ENCODE measurements at places on chromosomes 3 and 15.

GRCh38 chr3:107752202-107752990, 229.6 kb downstream of the BBX start:
- peak; percentile 34 for DNase-seq

DNA sequence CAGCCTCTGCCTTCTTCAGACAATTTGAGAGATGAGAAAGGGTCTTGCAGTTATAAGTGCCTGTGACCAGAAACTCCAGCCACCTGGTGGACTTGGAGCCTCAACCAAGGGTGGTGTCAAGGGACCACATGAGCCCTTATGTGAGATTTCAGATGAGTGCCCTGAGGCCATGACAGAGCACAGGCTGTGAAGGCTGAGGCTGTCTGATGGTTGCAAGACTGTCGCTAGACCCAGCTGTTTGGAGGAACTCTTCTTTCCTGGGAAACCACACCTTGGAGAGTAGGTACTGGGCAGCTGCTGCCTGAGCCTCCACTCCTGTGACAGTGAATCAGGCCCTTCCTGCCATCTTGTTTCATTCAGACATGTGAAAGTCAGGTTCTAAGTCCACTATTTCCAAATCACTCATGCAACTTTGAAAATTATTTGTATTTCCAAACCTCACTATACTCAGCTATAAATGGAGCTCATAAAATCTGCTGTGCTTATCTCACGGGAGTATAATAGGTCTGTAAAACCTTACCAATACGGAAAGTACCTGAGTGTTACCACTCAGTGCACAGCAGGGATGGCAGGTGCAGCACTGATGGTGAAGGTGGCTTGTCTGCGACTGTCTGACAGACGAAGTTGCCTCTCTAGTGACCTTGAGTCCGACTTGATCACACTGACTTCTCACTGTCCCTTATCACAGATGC, 99.4 kb downstream of the RPL39L start:
- no peak for DNase-seq

GRCh38 chr3:10609134-10609533, 103.7 kb upstream of the ATP2B2 start:
- no peak for DNase-seq

- peak; percentile 2 for DNase-seq
These were observed 189.4 kb downstream of the WNT5A start for GRCh38 chr3:55297706-55298105.

DNA sequence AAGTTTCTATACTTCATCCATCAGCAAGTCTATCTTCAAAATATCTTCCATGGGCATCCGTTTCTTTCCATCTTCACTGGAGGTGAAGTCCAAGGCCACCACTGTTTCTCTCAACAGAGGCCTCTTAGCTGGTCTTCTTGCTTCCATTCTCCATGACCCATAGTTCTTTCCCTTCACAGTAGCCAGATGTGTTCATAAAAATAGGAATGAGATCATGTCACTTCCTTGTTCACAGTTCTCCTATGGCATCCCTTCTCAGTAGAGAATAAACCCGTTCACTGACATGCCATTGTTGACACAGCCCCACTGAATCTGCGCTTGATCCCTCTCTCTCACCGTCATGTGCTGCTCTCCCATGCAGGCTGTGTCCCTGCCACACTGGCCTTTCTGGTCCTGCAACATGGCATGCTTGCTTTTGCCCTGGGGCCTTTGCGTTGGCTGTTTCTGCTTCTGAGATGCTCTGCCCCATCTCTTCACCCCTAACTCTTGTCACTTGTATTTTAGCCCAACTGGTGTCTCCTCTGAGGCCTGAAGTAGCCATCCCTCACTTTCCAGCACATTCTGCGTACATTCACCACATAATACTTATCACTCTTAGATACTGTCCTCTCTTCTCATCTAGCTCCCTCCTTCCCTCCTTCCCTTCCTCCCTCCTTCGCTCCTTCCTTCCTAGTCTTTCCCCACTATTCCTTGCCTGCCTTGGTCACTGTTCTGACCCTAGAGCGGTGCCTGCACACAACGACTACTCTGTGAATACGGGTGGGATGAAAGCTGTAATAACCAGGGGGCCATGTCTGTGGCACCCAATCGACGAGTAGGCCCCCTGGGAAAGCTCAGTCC, 42.0 kb downstream of the STARD5 start:
- DNase-seq: no peak

DNA sequence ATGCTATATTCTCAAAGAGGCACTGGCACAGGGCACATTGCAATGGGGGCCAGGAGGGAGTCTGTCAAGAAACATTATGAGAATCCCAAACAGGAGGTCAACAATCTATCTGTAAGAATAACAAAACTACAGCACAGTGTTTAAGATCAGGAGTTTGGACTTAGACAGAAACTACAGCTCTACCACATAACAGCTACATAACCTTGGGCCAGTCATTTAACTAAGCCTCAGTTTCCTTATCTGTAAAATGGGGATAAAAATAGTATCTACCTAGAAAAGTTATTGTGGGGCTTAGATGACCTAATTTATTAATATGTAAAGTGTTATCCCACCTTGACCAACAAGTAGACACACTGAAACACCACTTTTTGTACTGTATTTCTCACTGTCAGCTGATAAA, 9.9 kb downstream of the B4GALT4 start:
- DNase-seq: no peak

DNA sequence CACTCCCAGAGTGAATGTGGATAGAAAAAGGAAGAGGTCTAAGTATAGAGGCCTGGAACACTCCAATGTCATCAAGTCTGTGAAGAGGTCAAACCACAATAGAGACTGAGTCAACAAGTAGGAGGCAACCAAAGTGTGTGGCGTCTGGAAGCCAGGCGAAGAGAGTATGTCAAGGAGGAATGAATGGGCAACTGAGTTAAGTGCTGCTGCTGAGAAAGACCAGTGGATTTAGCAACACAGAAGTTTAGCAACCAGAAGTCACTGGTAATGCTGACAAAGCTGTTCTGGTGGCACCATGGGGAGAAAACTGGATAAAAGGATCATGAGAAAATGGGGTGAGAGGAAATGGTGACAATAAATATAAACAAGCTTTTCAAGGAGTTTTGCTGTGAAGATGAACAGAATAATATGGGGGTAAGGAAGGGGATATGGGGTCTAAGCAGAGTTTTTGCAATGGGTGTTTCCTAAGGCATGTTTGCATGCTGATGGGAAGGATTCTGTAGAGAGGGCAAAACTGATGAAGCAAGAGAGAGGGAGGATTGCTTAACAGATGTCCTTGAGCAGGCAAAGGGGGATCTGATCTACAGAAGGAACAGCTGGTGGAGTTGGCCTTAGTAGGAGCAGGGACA, 38.4 kb downstream of the PCOLCE2 start:
- DNase-seq: peak; percentile 75

DNA sequence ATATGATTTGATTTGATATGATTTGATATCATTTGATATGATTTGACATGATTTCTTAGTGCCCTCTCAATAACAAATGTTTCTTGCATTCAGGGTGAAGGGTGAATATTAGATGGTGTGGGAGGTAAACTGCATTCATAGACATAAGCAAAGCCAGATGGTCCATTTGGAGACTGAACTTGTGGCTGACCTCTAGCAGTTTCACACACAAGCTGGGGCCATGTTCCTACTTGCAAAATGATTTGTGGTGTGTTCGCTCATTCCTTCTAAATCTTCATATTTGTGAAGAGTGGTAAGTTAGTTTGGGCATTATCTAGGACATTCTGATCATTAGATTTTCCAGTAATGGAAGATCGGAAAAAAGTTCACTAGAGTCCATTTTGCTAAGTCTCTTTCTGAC, 40.5 kb upstream of the CCR4 start:
- no peak for DNase-seq

DNA sequence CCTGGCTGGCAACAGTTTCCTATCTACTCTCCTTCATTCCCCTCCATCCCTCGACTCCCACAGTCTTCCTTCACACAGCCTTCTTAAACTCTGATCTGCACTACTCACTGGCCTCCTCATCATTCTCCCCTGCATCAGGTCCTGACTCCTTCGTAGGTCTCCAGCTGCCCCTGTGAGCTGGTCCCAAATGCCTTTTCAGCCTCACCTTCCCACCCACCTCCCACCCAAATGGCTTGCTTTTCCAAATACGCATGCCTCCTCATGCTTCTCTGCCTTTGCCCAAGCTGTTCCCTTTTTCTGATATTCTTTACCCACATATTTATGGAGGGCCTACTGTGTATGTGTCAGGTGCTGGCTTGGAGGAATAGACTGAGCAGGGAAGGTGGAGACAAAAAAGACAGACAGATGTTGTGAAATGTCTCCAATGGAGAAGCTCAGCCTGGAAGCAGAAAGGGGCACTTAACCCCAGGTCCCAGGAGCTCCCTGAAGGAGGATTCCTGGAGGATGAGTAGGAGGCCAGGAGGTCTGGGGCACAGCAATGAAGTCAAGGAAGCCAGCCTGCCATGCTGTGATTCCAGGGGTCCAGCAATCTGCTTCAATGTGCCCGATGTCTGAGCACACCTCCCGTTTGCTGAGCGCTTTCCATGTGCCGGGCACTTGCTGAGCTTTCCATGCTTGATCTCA, 252.2 kb downstream of the SHQ1 start:
- no peak for DNase-seq

DNA sequence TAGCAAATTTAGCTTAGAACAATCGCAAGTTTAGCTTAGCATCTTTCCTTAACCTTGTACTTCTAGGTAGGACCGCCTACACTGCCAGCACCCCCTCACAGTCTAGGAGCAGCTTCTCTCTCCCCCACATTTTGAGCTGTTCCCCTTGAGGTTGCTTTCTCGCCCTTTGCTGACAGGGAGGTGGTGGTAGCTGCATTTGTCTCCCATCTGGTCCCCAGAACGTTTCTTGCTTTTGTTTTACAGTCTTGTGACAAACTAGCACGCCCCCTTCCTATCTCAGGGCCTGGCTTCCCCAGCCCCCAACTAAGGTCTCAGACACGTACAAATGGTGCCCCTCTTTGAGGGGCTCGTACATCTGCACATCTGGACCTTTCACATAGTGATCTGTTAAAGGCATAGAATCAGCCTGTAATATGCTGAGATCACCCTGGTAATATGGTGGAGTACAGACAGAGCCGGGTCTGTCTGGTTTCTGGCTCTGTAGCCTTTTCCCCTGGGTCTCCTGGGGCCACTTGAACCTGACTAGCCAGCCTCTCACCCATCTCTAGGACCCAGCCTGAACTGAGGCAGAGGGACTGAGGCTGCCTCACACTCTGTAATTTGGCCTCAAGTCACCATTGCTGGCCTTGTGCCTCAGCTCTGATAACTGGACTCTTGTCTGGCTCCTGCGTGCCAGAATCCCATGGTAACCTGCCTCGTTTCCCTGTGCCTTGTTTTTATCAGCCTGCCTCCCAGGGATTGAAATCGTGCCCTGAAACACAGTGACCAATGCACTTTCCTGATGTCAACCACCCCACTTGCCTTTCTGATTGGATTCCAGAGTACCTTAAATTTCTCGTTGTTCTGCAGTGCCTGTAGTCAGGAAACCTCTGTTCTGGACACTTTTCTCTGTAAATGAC, 27.7 kb downstream of the CRTC3 start:
- DNase-seq: no peak

DNA sequence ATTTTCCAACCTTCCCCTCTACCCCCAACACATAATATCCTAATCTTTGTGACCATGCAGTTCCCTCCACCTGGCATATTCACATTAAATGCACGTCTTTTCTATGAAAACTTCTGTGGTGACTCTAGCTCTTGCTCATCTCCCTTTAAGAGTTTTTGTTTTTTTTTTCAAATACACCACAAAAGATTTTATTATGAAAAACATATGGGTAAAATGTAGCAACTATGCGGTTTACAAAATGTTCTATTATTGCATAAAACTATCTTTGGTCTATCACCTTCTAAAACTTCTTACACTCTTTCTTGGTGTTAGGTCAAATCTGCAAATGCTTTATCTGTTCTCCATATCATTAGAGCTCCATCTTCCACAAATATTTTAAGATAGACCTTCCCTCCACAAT, 38.6 kb upstream of the ADGRG7 start:
- DNase-seq: no peak

DNA sequence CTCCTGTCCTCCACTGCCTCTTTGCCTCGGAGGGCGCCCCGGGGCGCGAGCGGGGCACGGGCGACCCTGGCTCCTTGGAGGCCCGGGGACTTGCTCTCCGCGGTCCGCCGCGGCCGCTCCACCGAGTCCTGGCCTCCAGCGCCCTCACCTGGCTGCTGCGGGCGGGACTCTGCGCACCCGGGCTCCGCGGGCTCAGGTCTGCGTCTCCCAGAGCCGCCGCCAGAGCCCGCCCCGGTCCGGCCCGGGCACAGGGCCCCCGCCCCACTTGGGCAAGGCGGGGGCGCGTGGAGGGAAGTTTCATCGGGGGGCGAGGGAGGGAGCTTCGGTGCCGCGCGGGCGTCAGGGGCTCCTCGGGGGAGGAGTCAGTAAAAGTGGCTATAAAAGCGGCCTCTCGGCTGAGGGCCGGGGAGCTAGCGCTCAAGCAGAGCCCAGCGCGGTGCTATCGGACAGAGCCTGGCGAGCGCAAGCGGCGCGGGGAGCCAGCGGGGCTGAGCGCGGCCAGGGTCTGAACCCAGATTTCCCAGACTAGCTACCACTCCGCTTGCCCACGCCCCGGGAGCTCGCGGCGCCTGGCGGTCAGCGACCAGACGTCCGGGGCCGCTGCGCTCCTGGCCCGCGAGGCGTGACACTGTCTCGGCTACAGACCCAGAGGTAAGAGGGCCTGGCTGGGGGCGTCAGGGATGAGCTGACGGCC, at the start of gene CEMIP:
Gene CEMIP, plus strand, starts transcription at position 407 of the 694 bp plus-strand sequence. CDS start 94,510 bp downstream, outside the sequence.
- peak; percentile 69 for DNase-seq

DNA sequence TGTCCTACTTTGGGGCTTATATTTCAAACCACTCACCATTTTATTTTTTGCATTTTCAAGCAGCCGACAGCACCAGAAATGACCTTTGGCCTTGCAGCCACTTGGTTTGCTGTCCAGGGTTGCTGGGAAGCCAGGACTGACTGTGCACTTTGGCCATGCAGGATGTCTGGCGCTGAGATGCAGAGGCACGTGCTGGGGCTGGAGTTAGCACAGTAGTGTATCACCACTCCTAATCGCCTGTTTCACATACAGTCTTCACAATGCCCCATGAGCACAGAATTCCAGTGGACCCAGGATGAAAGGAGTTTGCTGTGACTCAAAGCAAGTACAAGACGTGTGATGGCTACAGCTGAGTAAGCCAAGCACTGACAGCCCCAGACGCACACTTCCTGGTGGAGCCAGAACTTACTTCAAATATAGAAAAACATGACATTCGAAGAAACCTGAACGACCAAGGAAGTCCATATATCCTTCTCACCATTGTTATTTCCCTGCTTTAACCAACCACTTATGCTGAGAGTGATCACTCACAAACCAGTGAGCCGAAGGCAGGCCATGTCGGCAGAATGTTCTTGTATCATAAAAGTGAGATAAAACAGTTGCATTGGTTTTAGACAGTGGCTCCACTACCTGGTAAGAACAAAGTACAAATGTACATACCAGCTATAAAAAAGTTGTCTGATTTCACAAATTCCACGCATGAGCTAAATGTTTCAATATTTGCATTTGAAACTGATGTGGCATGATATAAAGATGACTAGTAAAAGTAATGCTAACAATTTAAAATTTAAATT, 16.0 kb downstream of the OCA2 start:
- no peak for DNase-seq
